Sigmoid colon (tissue), 7 donors: ENCODE measurements at places on chromosomes 7 and 10. TPM values are rescaled to one million over a fixed set of nuclear protein-coding genes. Genes with fewer than 3 reads are reported as not detected.
A peak's percentile ranks its signal among the peaks of the same experiment; 100 is the strongest.

Gene GLCCI1
- 3.8 TPM for total RNA-seq

Gene WEE2
- total RNA-seq = not detected

Gene NPFFR1
- total RNA-seq = under 0.01 TPM

Gene SFRP5
- 24.6 TPM for total RNA-seq

Gene PAPOLB
- total RNA-seq = 0.49 TPM

Gene TAS2R41
- total RNA-seq = not detected

- peak overlapping the region; percentile 60 for H3K4me3 ChIP-seq
- H3K4me1 ChIP-seq = peaks cover 60% of the 10 kb centered on the region
- no peaks in the 10 kb centered on the region for H3K27me3 ChIP-seq
Observed at GRCh38 chr10:124091646-124092249, 1.6 kb downstream of the CHST15 start.

DNA sequence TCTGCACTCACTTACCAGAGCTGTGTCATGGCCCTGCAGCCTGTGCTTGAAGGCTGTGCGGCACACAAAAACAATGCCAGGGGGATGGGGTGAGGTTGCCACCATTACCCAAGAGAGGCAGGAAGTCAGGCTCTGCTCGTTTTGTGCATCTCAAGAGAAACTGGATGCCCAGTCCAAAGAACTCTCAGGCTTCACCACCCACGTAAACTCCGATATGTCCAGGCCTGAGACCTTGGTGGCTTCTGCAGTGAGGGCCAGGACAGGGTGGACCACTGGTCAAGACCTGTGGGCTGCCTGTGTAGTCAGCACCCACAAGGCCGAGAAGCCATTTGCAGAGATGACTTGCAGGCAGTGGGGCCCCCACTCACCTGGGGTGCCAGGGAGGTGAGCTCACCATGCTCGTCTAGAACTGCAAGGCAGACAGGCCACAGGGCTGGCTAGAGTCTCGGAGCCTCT lies 54.7 kb upstream of the EBF3 start:
- no peak overlapping the region for H3K4me3 ChIP-seq
- H3K27me3 ChIP-seq = peaks cover 13% of the 10 kb centered on the region
- H3K4me1 ChIP-seq = no peaks in the 10 kb centered on the region
- no peak for DNase-seq
- no peaks in the 10 kb centered on the region for H3K36me3 ChIP-seq

- H3K27ac ChIP-seq = no peak overlapping the region
- DNase-seq = no peak
- no peak overlapping the region for H3K4me3 ChIP-seq
- no peaks in the 10 kb centered on the region for H3K27me3 ChIP-seq
- no peaks in the 10 kb centered on the region for H3K4me1 ChIP-seq
Observed at GRCh38 chr7:99006739-99007424, 128.6 kb downstream of the TRRAP start.

DNA sequence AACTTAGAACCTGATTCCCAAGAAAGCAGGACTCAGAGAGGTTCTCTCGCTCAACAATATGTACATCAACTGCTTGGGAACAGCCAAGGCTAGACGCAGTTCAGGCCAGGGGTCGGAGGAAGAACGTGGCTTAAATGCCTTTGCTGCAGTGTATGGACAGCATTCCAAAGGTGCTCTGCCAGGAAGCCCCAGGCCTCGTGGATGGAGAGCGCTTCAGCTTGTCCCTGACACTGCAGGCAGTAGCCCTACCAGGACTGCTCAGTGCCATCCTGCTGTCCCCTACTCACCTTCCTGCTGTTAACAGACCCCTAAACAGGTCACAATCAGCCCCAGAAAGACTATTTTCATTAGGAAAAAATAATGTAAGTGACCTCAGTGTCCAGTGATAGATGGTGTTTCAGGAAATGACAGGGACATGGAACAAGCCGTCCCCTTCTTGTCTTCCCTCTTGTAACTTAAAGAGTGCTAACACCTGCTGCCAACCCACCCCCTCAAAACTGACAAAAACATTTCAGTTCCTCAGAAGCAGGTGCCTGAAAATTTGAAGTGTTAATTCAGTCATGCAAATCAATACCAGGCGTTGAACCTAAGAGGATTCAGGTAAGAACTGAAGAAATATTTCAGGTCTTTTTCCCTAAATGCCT lies 16.5 kb downstream of the CREB3L2 start:
- no peaks in the 10 kb centered on the region for H3K36me3 ChIP-seq
- no peaks in the 10 kb centered on the region for H3K27me3 ChIP-seq
- peak overlapping the region; percentile 33 for H3K27ac ChIP-seq
- H3K4me3 ChIP-seq = no peak overlapping the region
- peaks cover 99% of the 10 kb centered on the region for H3K4me1 ChIP-seq
- DNase-seq = no peak

DNA sequence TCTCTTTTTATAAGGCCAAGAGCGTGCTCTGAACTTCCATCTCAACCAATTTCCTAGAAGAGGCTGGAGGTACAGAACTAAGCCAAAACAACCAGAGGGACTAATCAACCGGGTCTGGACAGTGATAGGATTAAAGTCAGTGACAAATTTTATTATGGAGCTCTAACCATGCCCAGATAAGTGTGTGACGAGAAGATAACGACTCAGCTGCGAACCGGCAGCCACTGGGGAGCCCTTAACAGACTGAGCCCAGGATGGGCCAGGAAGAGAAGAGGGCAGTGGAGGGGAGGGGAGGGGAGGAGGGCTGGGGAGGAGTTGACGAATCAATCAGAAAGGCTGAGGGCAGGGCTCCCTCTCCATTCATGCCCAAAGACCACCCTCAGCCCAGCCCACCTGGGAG lies 119.9 kb downstream of the PLXNA4 start:
- no peak overlapping the region for H3K4me3 ChIP-seq
- no peaks in the 10 kb centered on the region for H3K27me3 ChIP-seq
- no peaks in the 10 kb centered on the region for H3K36me3 ChIP-seq
- DNase-seq = no peak

GRCh38 chr7:98178321-98178720 lies 32.9 kb upstream of the BHLHA15 start:
- no peak overlapping the region for H3K27ac ChIP-seq
- H3K27me3 ChIP-seq = no peaks in the 10 kb centered on the region
- no peak overlapping the region for H3K4me3 ChIP-seq
- no peak for DNase-seq

DNA sequence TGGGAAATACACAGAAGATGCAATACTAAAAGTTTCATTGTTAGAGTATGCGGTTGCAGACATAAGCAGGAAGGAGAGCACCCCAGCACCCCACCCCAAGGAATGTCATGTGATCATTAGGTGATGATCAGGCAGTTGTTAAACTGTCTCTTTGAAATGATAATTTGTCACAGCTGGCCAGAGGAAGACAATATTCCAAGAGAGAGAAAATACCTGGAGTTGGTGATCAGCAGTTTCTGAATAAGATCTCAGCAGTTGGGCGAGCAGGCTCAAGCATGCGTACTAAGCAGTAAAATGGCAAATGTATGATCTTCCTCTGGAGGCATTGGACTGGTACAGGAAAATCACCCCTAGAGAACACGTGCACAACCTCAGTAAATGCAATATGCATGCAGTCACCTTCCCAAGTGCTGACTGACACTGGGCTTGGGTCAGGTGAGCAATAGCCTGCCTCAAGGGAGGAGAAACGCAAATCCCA lies 250.1 kb upstream of the MBL2 start:
- no peaks in the 10 kb centered on the region for H3K36me3 ChIP-seq
- H3K4me3 ChIP-seq = no peak overlapping the region
- H3K27ac ChIP-seq = no peak overlapping the region
- no peaks in the 10 kb centered on the region for H3K27me3 ChIP-seq

- peaks cover 13% of the 10 kb centered on the region for H3K4me1 ChIP-seq
- H3K4me3 ChIP-seq = no peak overlapping the region
- DNase-seq = no peak
Observed at GRCh38 chr7:112942981-112943380, 143.6 kb downstream of the GPR85 start.
